ENCODE measurements at places on chromosomes 1 and 21.

DNA sequence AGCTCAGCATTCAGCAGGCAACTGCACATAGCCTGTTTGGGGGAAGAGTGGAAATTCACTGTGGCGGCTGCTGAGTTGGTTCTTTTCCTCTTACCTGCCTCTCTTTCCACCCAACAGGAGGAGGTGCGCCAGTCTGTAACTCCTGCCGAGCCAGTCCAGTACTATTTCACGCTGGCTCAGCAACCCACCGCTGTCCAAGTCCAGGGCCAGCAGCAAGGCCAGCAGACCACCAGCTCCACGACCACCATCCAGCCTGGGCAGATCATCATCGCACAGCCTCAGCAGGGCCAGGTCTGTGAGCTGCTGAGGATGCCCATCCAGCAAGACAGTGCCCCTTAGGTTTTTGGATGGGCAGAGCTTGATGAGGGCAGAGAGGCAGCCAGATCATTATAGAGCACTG lies 25.6 kb upstream of the KCNQ4 start:
- no peak for DNase-seq

GRCh38 chr1:83101406-83101805 lies 897.5 kb downstream of the TTLL7 start:
- DNase-seq, result no peak

GRCh38 chr21:45931397-45931969 lies 50.1 kb upstream of the COL6A1 start:
- no peak for DNase-seq

- DNase-seq, result no peak
Measured at GRCh38 chr1:200427744-200428143, 17.9 kb upstream of the ZNF281 start.

- DNase-seq, result no peak
Measured at GRCh38 chr1:27145934-27146354, 9.0 kb downstream of the SLC9A1 start.

DNA sequence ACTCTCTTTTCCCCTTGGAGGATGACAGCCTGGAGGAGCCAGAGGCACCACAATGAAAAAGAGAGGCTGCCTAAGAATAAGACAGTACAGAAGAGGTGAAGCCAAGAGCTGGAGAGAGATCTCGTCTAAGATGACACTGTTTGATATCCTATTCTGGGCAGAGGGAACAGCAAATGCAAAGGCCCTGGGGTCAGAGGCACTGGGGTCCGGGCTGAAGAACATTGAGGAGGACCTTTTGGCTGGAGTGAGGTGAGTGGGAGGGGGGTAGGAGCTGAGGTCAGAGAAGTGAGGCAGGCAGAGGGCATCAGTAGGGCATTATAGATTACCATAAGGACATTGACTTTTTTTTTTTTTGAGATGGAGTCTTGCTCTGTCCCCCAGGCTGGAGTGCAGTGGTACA lies 19.3 kb upstream of the TMEM51 start:
- DNase-seq, result no peak

GRCh38 chr1:151539321-151540020 lies 638 bp upstream of the TUFT1 start:
- no peak for DNase-seq

DNA sequence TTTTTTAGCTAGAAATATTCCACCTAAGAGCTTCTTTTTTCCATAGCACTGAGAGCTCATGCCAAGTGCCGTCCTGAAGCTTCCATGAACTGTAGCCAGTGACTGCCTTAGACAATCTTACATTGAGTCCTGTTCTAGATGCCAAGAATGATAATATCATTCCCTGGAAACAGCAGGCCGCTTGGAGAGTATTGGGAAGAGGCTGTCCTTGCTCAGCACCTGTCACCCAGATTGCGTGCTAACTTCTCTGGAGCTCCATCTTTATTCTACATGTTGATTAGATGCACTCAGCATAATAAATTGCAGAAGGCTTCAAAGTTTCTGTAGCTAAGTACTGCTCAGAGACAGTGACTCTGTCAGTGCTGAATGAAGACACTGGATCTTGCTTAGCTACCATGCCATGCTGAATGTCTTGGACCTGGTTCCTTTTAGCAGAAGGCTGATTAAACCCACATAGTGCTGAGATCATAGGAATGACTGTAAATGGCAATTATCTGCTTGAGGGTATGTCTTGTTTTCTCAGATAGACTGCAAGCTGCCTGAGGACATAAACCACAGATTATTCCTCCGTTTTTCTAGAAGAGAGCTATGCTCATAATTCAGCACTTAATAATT lies 83.1 kb upstream of the IRF2BP2 start:
- DNase-seq, result no peak

DNA sequence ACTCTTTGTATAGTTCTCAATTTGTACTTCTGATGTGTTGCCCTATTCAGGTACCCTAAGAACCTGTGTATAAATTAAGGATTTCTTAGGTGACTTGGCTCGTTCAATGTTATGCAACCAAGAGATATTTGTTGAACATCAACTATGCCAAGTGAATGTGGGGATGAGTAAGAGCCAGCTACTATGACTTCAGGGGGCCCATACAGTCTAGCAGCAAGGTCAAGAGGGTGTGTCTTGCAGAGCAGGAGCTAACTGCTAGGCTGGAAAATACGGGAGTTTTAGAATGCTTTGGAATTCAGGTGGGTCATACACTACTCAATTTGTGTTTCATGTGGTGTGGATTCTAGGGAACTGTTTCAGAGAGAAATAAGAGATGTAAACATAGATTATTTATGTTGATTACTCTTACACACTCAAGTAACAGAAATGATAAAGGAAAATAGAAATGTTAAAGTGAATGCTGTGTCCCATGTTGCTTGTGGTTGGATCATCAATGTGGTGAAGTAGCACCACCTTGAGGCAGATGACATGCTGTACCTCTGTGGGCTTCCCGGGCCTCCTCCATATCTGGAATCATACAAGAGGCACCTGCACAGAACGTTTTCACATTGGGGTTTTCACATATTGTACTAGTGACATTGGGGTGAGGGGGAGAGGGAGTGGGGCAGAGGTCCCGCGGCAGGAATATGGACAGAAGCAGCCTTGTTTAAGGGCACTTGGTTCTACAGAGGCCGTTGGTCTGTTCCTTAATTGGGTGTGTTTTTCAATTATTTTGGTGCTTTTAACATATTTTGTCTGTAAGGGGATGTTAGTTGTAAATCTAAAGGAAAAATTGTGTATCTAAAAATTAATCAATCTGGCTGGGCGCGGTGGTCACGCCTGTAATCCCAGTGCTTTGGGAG lies 12.4 kb downstream of the ARPC5 start:
- DNase-seq, result no peak

DNA sequence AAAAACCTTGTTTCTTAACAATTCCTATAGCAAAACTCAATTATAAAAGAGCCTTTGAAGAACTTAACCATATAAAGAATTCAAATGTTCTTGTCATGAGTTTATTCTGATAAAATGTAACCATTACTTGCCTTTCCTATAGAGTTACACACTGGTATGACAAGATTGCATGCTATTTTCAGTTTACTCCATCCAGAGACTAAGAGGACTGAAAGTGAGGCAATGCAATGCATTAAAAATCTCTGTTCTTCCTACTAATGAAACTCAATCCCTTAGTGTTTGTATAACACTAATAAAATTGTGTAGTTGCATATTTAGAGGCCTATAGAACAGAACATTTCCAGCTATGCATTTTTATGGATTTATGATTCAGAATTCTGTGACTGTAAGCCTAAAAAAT lies 88.1 kb downstream of the COP1 start:
- DNase-seq, result no peak

DNA sequence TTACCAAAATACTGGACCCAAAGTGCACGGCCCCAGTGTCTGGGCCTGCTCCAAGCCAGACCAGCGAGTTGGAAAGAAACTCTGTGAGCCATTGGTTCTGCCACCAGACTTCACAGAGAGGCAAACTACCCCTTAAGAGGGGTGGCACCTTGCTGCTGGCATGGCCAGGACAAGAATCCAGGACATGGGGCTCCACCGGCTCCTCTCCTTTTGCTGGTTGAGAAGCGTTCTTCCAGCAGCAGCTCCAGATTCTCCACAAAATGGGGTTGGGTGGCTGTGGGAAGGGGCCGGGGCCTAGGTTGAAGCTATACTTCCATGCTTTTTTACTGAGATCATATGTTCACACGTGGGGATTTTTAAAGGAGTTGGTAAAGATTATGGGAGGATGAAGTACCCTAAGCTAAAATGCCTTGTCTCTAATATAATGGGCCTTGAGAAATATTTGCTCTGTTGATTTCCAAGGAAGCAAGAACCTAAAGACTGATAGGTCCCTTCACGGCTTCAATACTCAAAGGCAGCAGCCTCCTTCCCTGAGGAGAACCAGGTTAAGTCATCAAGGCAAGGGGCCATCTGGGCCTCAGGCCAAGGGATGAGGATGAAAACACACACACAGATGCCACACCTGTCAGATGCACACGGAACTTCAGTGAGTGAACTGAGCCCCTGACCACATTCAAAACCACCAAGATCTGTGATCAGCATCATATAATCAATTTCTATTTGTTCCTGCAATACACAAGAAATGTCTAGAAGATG lies 3.1 kb downstream of the C1orf198 start:
- DNase-seq, result no peak

DNA sequence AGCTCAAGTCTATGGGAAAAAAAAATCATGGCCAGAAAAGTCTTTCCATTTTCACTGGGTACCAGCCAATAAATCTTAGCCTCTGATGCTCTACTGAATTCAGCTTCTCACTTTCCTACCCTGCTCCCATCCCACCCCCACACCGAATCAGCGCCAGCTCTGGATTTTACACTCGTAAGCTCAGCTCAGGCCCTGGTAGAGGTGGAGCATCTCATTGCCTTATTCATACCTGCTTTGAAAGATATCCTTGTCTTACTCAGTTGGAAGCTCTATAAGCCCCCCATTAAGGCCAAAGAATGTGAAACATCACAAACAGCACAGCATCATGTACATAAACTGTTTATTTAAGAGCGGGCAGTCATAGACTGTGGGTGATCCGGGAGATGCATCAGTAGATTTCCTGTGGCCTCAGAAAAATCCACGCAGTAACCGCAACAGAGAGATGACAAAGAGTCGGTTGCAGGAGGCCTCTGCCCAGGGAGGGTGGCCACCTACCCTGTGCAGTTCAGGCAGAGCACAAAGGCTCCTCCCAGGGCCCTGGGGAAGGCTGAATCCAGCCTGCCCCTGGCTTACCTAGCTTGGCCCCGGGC lies 36.4 kb upstream of the ETS2 start:
- no peak for DNase-seq

- no peak for DNase-seq
Measured at GRCh38 chr1:4768553-4768952, 114.1 kb downstream of the AJAP1 start.

DNA sequence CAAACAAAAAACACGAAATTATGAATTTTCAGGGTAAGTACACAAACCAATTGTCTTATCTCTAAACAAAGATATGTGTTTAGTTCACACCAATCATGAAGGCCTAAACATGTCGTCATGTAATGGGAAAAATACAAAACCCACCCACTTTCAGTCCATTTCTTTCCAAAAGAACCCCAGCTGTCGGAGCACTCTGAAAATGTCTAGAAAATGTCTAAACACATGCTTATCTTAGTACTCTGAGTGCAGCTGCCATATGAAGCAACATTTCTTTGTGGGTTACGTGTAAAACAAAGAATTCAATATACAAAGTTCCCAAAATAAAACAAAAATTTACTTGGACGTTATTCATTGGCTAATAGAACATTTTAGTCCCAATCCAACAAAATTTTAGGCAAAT lies 22.7 kb downstream of the SERBP1 start:
- DNase-seq, result no peak

DNA sequence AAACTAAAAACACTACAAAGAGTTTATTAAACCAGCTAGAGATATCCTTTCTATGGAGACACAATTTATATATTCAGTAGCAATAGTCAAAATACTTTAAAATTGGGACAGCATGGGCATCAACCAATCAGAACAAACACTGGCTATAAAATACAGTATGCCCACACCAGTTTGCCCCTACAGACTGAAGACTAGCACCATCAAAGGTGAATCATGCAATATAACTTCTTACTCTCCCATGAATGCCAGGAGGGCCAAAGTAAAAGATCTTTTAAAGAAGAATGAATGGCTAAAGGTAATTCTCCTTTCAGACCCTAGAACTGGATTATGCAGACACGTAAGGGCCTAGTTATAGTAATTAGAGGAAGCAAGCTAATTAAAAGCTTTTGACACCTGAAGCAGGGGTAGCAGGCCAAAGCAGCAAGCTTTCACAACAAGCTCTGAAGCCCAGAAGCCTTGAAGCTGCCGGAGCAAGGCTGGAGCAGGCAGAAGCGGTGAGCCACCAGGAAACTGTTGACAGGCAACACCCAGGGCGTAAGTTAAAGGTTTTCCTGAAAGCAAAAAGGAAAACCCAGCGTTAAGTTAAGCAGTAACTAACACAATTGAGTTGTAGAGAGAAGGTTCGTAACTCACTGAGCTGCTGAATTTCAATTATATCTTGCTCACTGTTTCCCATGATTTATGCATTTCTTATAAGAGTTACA lies 99.3 kb downstream of the CDC42BPA start:
- no peak for DNase-seq

DNA sequence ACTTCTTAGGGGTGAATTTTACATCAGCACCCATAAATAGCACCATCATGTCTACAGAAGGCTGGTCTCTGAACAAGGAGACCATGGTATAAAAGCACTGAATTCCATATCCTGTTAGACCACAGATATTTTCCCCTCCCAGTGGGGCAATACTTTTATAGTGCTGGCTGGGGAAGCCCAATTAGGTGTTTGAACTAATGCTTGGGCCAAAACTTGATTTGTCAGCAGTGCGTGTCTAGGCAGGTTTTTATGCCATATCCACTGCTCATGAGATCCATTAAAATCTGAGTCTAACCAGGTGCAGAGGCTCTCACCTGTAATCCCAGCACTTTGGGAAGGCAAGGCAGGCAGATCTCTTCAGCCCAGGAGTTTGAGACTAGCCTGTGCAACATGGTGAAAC lies 623.0 kb downstream of the NPHP4 start:
- DNase-seq, result no peak

GRCh38 chr1:93200714-93201113 lies 20.2 kb downstream of the CCDC18 start:
- DNase-seq, result no peak

DNA sequence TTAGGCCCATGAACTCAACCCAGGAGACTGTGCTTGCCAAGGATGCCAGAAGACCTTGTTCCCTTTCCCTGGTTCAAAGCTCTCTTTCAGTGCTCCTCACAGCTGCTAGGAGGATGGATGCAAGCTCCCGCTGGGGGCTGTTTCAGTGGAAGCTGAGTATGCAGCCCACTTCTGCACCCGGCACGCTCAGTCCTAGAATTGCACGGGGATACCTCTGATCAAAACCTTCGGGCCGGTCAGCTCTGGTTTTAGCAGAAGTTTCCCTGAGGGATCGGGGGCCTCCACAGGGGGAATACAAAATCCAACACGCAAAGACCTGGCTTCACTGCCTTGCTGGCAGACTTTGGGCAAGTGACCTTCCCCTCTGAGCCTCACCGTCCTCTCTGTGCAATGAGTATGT lies 4.2 kb upstream of the SSBP3 start:
- DNase-seq, result no peak

- peak; percentile 12 for DNase-seq
Measured at GRCh38 chr1:89464008-89464407, 60.6 kb upstream of the LRRC8B start.

GRCh38 chr1:36107394-36107793 lies 17.6 kb downstream of the COL8A2 start:
- DNase-seq, result no peak

- DNase-seq, result no peak
Measured at GRCh38 chr21:44090325-44090724, 16.9 kb upstream of the PWP2 start.
